ENCODE measurements at places on chromosomes 16 and 17.
A peak's percentile ranks its signal among the peaks of the same experiment; 100 is the strongest.

GRCh38 chr16:69423189-69423588, 1.2 kb upstream of the CYB5B start:
- DNase-seq: no peak

DNA sequence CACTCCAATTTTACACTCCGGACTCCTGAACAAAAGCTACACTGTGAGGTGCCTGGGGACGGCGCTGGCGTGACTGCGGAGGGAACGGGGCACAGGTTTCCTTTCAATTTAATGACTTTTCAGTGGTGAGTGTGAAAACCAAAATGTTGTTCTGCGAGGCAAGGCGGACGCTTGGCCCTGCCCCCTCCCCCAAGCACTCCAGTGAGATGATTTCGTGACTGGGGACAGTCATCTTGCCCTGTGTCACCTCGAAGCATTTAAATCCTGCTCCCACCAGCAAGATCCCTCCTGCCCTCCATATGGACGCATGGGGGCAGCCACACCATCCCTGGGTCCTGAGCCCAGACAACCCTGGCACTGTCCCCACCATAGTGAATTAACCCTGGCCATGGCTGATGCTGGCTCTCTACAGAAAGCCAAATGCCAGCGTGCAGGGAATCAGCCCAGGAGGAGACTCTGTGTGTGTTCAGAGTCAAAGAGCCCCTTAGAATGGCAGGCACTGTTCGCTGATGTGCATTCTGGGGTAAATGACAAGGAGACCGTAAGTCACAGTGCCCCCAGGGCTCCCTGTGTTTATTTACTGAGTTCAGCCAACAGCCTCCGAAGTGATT, 41.0 kb downstream of the C16orf95 start:
- DNase-seq: no peak

DNA sequence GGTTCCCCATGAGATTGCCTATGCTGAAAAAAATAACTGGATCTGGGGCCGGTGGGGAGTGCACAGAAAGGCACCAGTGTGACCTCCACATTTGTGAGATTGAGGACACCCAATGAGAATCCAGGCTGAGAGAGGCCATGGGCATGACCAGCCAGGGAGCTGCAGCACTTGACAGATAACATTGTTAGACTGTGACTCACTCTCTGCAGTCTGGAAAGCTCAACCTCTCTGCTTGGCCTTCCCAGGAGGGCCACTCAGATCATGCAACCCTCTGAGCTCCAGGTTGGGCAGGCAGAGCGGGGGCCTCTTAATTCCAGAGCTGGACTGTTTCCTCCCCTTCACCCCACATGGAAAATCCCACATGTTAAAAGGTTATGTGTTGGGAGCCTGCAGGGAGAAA, 30.1 kb downstream of the FZD2 start:
- no peak for DNase-seq

DNA sequence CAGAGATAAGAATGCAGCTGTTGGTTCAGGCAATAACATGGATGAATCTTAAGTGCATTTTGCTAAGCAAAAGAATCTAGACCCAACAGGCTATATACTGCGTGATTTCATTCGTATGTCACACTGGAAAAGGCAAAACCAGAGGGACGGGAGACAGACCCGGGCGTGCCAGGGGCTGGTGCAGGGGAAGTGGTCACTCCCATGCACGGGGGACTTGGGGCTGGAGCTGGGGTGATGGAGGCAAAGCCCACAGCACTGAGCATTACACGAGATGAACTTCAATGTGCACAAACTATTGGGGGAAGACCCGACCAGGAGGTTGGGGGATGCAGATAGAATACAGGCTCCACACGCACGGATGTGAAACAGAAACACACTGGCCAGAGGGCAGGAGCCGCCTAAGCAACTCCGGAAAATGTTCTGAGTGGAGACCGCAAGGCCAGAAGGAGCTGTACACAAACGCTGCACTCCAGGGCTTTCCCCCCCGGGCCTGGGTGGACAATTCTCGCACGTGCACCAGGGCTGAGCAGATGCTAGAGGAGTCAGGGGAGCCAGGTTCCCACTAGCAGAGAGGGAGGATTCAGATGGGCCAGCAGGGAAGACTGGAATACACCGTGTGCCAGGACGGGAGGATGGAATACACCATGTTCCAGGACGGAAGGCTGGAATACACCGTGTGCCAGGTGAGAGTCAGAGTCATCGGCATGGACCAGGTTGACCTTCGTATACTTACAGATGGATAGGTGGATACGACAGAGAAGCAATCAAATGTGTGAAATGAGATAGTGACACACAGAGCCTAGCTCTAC, 11.3 kb downstream of the LMF1 start:
- no peak for DNase-seq

DNA sequence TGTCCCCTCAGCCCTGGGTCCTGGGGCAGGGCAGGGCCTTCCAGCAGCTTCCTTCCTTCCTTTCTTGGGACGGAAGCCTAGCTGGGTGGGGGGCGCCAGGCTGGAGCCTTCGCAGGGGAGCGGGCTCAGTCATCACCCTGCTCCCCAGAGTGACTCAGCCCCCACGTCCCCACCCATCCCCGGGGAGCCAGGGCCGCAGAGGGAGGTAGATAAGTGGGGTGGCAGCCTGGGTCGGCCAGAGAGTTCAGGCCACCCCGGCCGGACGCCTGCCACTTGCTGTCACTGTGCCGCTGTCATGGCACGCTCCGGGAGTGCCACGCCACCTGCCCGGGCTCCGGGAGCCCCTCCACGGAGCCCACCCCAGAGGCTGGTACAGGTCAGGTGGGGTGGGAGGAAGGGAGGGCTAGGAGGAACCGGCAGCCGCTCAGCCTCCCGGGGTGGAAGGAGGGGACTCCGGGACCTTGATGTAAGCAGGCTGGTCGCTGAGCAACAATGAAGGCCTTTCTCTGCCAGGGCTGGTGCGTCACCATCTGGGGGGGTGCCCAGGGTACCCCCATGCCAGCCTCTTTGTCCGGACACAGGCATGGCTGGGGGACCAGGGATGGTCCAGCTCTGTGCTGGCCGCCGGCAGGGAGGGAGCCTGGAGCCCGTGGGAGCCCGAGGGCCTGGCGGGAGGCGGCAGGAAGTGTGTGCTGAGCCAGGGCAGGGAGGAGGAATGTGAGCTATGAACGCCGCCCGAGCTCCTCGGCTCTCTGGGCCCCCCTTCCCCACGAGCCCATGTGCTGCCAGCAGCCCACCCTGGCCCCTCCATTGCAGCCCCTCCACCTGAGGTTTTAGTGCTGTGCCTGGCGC, 6.6 kb downstream of the NHERF2 start:
- no peak for DNase-seq

- no peak for DNase-seq
Measured at GRCh38 chr17:16428098-16428882, 12.9 kb downstream of the TRPV2 start.

DNA sequence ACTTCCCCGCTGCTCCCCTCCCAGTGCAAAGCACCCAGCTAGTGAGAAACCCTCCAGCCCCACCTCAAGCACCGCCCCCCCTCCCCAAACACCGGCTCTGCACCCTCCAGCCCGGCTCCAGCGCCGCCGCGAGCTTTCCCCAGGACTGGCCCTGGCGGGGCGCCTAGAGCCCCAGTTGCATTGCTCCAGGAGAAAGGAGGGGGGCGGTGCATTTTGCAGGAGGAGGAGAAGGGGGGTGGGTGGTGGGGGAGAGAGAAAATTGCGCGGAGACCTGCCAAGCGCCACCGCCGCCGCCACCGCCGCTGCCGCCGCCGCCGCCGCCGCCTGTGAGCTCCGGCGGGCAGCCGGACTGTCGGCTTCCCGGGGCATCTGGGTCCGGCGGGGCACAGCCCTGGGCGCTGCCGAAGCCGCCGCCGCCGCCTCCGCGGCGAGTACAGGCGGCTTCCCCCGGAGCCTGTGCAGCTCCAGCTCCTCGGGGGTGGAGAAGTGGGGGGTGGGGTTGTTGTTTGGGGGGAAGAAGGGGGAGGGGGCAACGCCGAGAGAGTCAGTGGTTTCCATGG, 333 bp upstream of the NOG start:
- DNase-seq: peak; percentile 41

GRCh38 chr17:55648086-55648485, 74.6 kb downstream of the TMEM100 start:
- DNase-seq: no peak
